ENCODE measurements at places on chromosomes 3 and 15. TPM values are rescaled to one million over a fixed set of nuclear protein-coding genes. Genes with fewer than 3 reads are reported as not detected.

Gene KBTBD13
- 0.27 TPM for total RNA-seq

GRCh38 chr3:58631742-58632141 lies 34.8 kb downstream of the FAM3D start:
- DNase-seq, result no peak

DNA sequence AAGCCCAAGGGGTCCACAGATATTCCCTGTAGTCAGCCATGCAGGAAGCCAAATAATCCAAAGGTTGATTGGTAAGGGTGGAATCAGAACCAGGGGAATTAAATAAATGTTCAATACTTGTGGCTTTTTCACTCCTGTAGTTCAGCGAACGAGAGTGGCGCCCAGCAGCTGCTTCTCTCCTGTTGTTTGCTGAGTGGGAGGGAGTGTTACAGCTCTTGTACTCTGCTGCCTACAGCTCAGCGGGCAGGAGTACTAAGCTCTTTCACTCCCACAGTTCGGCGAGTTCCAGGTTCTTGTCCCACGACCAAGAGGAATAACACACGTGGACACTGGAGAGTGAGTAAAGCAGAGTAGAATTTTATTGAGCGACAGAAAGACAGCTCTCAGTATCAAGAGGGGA lies 105.9 kb downstream of the MOBP start:
- no peak for DNase-seq

GRCh38 chr3:152269056-152269830 lies 514 bp downstream of the MBNL1 start:
- DNase-seq, result no peak

GRCh38 chr3:149992416-149993058 lies 21.8 kb upstream of the PFN2 start:
- DNase-seq, result no peak
